Stimulated activated effector memory CD8-positive, alpha-beta T cell treated with anti-CD3 and anti-CD28 coated beads, Interleukin-12 subunit alpha, Interleukin-12 subunit beta, amount 100 ng/mL, for 72 hours (primary cell): ENCODE measurements at places on chromosomes 2 and 18.
A peak's percentile ranks its signal among the peaks of the same experiment; 100 is the strongest.

- no peak for DNase-seq
These were observed 658.6 kb upstream of the FANCL start for GRCh38 chr2:58899692-58900091.

DNA sequence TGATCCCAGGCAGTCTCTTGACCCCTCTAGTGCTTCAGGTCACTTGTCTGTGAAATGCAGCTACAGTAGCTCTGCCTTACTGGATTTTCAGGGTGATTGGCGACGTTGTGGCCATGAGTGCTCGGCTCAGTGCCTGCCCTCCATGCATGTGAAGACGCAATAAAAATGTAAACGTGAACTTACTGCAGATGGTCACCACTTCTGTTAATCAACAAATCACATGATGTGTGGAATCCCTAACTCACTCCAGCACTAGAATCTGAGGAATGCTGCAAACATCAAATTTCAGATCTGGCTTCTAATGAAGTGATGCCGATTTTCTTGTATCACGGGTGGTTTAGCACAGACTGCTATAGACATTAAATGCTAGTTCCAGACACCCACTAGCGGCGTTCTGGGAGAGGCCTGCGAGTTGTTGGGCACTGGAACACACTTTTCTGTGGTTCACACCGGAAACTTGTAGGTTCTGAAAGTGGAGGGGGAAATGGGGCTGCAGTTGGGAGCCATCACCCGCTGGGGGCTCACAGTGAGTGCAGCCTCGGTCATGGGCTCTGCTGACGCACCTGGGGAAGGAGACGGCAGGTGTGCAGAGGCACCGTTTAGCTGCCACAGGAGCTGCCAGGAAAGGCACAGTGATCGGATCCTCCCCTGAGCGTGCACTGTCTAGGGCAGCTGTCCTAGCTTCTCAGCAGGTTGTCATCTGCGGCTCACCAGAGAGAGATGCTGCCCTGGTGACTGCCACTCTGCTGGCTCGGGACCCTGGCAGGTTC is 6.5 kb downstream of the CNDP1 start:
- no peak for DNase-seq

GRCh38 chr18:40055262-40055661 is 1899.8 kb upstream of the PIK3C3 start:
- DNase-seq, result no peak

DNA sequence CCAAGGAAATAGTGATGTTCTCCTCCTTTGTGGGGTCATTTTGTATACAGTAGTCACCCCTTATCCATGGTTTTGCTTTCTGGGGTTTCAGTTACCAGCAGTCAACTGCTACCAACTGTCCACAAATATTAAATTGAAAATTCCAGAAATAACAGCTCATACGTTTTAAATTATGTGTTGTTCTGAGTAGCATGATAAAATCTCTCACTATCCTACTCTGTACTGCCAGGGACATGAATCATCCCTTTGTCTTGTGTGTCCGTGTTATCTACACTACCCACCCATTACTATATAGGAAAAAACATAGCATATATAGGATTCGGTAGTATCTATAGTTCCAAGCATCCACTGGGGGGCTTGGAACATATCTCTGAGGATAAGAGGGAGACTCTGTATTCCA is 120.9 kb upstream of the DCC start:
- no peak for DNase-seq

DNA sequence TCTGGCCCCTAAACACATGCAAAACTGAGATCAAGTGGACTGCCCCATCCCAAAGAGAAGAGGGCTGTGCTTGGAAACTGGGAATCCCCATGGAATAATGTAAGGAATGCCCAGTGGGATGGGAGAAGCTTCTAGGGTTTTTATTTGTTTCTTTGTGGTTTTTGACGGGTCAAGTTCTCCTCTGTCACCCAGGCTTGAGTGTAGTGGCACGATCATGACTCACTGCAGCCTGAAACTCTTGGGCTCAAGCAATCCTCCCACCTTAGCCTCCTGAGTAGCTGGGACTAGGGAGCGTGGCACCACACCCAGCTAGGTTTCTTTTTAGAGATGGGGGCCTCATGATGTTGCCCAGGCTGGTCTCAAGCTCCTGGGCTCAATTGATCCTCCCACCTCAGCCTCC is 101.7 kb upstream of the ZSWIM2 start:
- no peak for DNase-seq

GRCh38 chr2:190717764-190718651 is 69.1 kb downstream of the NAB1 start:
- DNase-seq, result no peak

- no peak for DNase-seq
These were observed 21.9 kb downstream of the APLF start for GRCh38 chr2:68489282-68489681.

GRCh38 chr2:70790136-70790828 is at the start of gene FIGLA:
Gene FIGLA (minus strand): TSS chr2:70790643. CDS start chr2:70790638, 5 bp downstream.
- no peak for DNase-seq

DNA sequence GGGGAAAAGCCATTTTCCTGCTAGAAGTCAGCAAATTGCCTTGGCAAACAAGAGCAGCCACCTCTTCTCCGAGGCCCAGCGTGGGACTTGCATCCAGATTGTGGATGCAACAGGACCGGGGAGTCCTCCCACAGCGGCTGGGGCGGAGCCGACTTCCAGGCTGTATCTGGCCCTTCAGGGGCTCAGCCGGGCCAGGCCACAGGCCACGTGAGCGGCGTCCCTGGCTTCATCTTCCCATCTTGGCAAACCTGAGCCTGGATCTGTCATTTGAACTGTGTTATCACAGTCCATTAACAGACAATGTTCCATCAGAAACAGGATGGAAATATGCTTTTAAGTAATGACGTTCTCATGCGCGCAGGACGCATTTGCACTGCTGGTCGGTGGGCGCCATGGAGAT is 483.5 kb upstream of the SALL3 start:
- no peak for DNase-seq

DNA sequence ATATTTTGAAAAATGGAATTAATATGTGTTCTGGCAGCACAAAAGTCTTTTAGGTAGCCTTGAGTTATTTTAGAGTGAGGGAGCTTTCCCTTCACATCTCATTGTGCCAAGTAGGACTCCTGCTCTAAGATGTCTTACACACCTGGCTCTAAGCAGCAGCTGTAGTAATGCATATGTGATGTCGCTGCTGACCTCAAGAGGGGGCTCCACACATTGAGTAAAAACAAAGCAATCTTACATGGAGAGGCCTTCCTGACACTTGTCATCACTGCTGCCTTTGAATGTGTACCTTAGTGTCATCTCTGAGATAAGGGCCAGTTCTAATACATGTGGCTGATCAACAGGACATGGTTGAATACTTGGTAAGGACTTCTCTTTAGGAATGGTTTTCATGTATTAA is 75.8 kb downstream of the ACTR3 start:
- no peak for DNase-seq

- DNase-seq, result no peak
These were observed 134.3 kb downstream of the RDH14 start for GRCh38 chr2:18426174-18426573.

DNA sequence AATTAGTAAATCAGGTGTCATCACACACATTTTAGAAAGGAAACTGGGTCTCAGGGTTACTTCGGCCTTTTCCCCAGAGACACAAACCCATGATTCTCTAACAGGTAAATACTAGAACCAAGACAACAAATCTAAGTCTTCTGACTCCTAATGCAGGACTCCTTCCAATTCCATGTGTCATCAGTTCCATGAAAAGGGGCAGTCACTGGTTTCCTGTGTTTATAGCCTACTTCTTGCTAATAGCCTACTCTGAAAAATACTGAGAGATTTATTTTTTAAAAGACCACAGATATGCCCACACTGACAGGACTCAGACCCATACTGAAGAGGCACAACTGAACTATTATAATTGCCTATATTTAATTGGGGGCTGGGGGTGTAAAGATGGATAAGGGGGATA is 33.0 kb downstream of the RAB1A start:
- DNase-seq, result no peak

- peak; percentile 29 for DNase-seq
These were observed 33.8 kb upstream of the ACYP2 start for GRCh38 chr2:54081574-54081973.

DNA sequence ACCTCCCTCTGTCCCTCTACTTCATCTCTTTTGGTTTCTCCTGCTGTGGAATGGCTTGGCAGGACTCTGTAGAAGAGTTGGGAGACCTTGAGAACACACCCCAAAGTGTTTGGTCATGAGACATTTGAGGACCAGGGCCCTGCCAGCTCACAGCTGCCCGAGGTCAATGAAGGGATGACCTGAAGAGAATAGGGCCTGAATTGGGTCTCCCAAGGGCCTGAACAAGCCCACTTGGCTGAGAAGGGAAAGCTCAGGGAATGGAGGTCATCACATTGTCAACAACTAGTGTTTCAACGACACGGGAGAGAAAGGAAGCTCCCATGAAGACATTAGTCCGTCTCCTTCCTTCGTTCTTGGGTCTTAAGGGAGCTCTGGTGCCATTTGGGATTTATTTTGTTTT is 52.8 kb downstream of the TTC32 start:
- peak; percentile 17 for DNase-seq

GRCh38 chr2:46074501-46074900 is 222.7 kb upstream of the EPAS1 start:
- DNase-seq, result no peak

DNA sequence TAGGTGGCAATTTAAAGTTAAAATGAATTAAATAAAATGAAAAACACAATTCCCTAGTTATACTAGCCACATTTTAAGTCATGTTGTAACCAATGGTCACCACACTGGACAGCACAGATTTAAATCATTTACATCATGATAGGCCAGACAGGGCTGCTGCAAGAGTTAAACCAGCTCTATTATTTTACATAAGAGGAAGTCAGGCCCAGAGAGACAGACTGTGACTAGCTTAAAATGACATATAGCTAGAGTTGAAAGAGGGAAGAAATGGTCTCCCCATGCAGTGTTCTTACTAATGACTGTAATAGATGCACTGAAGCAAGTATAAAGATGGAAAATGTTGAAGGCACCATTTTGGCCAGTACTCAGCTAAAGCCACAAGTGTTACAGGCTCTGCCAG is 69.6 kb downstream of the SLC66A3 start:
- DNase-seq, result no peak

DNA sequence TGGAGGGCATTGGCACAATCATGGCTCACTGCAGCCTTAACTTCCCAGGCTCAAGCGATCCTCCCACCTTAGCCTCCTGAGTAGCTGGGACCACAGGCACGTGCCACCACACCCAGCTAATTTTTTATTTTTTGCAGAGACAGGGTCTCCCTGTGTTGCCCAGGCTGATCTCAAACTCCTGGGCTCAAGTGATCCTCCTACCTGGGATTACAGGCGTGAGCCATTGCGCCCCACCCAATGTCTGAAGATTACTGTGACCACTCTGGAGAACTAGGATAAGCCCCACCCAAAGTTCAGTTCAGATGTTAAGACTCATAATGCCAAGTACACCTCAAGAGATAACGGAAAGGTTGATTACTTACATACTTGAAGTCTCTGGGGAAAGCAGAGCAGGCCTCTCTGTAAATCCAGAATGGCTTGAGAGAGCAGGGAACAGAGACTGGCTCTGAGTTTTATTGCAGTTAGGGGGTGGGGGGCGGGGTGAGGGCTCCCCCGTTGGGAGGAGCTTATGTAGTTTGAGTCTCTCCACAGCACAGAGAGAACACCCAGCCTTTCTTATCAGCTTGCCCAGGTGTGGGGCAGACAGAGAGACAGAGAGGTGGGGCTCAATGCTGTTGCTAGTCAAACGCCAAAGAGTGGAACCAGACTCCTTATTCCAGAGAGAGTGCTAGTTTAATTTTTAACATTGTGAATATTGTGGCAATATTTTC is 26.5 kb upstream of the ERICH2 start:
- no peak for DNase-seq

DNA sequence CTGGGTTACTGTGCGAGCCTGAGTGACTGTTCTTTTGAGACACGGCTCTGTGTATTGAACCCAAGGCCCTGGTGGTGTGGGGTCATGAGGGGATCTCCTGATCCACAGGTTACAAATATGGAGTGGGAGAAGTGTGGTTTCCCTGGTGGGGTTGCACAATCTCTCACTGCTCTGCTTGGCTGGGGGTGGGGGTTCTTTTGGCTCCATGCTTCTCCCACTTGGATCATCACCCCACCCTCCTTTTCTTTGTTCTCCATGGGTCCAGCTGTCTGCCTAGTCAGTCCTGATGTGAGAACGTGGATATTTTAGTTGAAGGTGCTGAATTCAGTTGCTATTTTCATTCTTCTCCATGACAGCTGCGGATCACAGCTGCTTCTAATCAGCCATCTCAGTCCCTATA is 37.8 kb downstream of the AGPS start:
- no peak for DNase-seq

- no peak for DNase-seq
These were observed 422.3 kb downstream of the ZEB2 start for GRCh38 chr2:144097440-144098225.

GRCh38 chr2:78768016-78768415 is 257.5 kb upstream of the REG3G start:
- DNase-seq, result no peak

- DNase-seq, result no peak
These were observed 73.8 kb downstream of the TRABD2A start for GRCh38 chr2:84807063-84807485.

DNA sequence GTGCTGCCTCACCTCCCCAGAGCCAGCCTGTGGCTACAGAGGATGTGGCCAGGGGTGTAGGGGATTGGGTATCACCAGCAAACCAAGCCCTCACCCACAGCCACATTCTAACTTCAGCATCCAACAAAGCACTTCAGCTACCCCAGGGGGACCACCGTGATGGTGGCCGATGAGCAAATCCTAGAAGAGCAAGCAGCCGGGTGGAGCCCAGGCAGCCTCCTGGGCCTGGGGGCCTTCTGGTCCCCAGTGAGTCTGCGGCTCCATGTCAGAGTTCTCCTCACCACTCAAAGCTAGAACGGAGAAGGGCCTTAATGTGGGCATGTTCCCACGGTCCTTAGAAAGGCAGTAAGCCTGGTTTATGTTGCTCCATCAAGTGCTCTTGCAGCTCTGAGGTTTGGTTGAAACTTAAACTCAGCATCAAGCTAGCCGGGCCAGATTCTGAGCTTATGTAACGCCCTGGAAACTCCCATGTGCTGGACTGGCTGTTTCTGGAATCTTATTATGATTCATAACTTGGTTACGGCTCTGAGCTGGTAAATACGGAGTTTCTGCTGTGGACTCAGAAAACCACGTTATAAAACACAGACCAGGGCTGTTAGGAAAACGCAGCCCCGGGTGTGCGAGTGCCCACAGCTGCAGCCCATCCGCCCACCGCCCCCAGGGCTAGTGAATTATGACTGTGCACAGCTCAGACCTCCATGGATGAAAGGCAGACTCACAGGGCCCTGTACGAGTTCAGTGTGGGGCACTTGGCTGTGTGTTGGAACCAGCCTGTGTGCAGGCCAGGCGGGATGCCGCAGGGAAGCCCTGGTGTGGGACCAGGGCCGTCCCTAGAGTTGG is 99.8 kb downstream of the SEPTIN10 start:
- DNase-seq, result peak; percentile 82

DNA sequence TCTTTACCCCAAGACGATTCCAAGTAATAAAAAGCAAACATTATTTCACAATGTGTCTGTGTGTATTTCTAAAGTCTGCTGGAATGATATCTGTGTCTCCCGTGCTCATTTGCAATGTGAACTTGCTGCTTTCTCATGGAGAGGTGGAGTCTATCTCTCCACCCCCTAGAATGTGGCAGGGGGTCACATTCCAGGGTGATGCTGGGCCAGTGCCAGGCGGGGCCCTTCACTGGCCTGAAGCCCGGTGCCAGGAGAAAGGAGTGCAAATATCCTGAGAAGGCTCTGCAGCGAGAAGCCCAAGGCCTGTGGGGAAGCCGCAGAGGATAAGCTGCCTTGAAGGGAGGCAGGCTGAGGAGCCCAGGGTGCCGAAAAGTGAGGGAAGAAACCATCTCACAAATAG is 26.8 kb upstream of the LDLRAD4 start:
- no peak for DNase-seq
